ENCODE measurements at places on chromosomes 2 and 18.

DNA sequence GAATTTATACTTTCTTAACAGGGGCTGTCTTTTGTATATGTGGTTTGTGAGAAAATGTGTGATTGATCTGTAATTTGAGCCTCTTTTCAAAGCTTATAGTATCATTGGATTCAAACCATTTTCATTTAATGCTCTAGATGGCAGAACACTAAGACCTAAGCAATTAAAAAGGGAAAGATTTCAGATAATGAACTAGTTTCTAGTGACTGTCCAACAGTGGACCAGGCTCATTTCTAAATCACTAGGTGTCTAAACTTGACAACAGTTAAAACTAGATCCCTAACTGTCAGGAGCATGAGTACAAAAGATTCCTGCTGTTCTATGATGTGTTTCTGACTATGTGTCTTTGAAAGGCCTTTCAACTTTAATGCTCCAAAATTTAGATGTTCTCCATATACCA is 54.6 kb downstream of the ANKRD44 start:
- DNase-seq: no peak

DNA sequence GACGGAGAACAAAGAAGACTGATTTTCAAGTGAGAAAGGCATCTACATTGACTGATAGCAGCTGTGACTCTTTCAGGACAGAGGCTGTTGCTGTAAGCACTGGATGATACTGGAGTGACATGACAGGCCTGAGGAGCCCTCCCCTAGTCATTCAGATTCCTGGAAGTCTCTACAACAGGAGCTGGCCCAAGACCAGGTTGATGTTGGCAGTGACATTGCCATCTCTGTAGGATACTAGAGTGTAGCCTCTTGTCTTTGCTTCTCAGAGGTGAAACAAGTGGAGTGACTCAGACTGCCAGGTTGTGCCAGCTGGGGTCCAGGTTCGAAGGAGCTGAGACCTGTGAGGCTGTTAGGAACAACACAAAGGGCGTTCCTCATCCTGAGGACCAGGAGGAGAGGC is 44.7 kb upstream of the SH3RF3 start:
- no peak for DNase-seq

DNA sequence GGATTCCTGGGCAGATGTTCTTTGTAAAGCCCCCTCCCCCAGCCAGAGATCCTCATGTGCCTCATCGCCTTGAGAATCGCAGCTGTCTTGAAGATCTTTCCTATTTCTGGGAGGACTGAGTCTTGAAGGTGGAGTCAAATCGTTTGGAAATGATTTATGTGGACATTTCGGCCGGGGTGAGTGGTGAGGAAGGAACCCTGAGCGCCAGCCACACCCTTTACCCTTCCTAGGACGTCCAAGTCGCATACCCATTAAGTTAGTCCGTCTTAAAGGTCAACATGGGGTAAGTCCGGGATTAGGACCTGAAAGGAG is 84.9 kb upstream of the ZCCHC2 start:
- DNase-seq: no peak

DNA sequence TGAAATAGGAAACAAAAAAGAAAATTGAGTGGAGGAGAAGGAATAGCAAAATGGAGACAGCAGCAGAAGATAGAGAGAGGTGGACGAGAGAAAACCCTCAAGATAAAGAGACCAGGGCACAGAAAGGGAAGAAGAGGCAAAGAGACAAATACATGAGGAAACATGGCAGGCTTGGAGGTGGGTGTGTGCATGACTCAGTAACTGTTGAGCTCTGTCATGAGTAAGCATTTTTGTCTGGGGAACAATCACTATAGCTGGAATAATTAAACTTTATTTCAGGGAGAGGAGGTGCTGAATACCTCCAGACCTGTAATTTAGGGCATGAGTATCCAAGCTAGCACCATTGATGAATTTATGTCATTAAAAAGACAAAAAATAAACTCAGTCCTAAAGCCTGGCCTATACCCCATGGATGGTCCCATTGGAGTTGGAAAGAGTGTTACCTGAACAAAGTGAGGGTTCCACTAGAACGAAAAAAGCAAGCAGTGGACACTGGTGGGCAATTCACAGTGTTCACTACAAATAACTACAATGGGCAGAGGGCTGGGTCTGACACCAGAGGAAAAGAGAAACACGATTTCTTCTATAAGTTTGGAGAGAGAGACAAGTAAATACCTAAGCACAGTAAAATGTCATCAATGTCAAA is 145.5 kb downstream of the ADCYAP1 start:
- no peak for DNase-seq

DNA sequence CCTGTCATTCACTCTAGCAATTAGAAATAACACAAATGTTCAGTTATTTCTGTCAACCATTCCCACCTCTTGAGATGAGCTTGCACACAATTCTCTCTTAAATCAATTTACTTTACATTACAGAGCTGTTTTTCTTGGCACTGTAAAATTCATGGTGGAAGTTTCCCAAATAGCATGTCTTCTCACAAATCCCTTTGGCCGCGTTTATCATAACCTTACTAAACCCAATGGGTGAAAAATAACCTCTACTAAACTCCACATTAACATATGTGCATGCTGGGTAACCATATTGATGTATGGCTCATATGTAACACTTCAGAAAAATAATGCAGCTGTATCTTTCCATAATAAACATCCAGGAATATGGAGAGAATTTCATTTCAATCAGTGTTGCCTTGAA is 75.5 kb upstream of the SULT1C3 start:
- no peak for DNase-seq

- no peak for DNase-seq
Observed at GRCh38 chr2:16224298-16225045, 284.1 kb downstream of the MYCN start.

DNA sequence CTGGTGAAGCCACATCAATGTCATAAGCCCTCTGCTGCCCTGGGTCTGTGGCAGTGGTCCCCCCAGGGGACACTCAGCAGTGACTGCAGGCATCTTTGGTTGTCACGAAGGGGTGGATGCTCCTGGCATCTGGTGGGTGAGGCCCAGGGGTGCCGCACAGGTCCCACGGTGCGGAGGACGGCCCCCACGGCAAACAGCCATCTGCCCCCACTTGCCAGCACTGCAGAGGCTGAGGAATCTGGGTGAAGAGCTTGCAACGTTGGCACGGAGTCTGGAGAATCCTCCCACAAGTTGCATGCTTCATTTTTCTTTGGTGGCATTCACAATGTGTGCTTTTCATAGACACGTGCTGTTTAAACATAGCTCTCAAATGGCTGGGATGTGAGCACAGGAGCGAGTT is 105.1 kb upstream of the PXDN start:
- DNase-seq: no peak

DNA sequence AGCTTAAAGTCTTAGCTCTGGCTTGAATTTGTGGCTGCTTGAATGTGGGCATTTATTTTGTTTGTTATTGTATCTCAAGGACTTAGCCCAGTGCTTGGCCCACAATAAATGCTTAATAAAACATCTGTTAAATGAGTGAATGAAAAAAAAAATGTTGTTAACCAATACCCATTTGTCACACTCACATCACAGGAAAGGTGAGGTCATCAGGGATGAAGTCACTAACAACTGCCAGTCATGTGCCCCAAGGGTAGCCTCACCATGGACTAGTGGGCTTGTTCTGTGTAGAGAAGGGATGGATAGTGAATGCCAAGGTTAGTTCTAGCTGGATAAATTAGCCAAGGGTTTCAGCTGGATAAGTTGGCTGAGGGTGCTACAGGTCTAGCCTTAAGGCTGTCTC is 3.0 kb downstream of the NRBP1 start:
- DNase-seq: no peak

- no peak for DNase-seq
Observed at GRCh38 chr18:9104244-9104901, 1.9 kb downstream of the NDUFV2 start.

DNA sequence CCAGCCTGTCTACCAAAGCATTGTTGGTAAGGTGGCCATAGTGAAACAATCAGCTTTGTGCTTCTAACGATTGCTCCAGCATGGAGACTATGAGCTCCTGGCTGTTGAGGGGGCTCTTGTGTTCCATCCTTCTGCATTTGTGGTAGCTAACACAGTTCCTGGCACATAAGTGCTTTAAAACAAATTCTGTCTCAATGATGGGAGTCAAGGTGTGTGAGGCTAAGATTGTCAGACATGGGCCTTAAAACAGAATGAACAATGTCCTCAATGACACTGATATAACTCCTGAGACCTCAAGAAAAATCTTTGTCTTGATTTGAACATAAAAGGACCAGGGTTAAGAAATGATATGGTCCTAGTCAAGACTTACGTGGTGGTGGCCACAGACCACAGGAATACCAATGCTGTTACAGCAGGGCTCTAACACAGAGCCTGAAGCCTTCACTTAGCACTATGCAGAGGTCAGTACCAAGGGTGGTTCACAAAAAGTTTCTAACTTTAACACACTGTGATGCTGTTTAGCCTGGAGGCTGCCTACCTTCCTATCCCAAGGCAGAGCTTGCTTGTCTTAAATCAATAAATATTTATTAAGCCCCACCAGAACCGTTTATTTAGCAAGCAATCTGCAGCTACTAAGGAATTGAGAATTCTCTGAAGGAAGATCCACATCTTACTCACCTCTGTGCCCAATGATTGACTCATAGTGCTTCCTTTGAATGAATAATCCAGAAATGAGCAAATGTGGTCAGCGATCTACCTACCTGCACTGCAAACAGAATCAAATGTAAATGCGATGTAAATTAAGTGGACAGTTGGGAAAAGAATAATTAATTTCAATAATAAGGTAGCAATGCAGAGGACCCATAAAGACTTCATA is 35.1 kb downstream of the EVA1A start:
- no peak for DNase-seq

GRCh38 chr2:99910902-99911301 is 231.5 kb downstream of the AFF3 start:
- no peak for DNase-seq

DNA sequence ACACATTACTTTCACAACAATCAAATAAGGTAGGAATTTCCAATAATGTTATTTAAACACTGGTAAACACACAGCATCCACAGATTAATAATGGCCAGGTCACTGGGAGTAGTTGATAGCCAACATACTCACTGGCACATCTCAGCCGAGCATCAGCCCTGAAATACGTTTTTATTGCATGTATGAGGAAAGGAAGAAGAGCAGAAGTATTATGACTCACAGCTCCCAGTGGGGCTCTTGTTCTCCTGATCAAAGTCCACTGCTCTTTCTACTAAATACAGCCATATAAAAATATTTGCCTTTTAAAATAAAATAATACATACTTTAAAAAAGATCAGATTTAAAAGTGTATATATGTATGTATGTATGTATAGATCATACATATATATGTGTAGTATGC is 999.6 kb downstream of the SUCLG1 start:
- no peak for DNase-seq

DNA sequence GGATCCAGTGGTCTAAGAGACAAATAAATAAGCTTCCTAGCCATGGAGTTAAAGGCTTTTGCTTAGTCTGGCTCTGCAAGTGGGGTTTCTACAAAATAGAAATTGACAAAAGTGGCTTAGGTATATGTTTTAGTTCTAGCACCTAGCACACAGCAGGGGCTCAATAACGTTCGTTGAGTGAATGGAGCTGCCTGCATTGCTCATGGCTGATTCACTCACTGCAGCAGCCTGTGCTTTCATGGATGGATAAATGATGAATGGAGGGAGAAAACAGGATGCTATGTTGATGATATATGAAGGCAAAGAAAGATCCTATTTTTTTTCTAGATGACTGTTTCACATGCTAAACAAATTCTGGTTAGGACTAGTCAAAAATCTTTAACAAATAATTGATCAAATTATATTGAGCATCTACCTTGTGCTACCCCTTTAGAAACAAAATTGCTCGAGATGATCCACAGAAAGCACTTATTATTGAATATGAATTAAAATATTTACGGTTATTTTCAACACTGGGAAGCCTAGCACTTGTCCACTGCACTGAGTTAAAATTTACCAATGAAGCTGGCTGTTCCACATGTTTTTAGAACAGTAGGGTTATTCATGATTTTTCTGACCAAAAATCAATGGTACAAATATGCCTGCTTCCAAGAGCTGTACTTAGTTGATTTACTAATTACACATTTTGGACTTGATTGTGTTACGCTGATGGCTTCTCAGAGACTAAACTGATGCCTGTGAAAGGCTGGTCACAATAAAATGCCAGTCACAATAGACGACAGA is 39.6 kb downstream of the HDHD2 start:
- no peak for DNase-seq

DNA sequence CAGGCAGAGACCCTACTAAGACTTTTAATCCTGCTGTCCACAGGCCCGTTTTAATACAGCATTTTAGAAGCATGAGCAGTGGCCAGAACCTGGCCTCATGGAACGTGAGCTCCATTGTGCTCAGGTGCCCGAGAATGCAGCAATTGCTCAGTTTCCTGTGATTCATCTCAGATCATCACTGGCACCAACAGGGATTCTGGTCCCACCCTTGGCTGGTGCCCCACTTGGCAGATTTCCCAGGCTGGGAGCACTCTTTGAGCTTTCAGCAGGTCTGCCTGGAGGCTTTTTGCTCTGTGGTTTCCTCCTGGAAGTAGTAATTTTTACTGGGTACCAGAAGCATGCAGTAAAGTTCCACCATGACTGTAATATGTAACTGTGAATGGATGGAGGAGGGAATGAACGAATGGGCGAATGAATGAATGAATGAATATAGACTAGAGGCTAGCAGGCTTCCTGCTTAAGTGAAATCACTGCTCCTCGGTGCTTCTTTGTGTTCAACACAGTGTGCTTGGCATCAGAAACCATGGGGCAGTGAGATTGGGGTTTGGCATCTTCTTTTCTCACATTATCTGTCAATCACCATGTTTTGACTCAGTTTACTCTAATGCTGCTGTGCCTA is 312.9 kb downstream of the PRKCE start:
- no peak for DNase-seq

GRCh38 chr2:35973132-35973736 is 382.3 kb upstream of the CRIM1 start:
- DNase-seq: no peak

DNA sequence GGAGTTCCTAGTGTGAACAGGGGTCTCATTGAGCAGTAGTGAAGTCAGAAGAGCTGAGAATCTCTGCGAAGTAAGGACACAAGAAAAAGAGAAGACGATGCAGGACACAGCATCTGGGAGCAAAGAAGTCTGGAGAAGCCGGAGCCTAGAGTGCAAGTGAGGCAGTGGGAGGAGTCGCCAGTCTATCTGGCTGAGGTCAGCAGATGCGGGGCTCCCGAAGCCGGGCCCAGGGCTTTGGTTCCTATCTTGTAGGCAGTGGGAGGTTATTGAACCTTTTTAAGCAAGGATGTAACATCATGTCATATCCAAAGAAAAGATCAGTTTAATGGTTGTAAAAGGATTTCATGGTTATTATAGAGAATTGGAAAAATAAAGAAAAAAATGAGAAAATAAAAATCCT is 90.8 kb upstream of the KCTD1 start:
- no peak for DNase-seq

- no peak for DNase-seq
Observed at GRCh38 chr2:68878071-68878711, 7.0 kb upstream of the BMP10 start.
